ENCODE measurements at places on chromosomes 16 and 17.
A peak's percentile ranks its signal among the peaks of the same experiment; 100 is the strongest.

- no peak for DNase-seq
Measured at GRCh38 chr17:34579017-34579946, at the start of gene TMEM132E. Gene TMEM132E (plus strand): TSS chr17:34579582. CDS start chr17:34581077, 1,495 bp downstream.

DNA sequence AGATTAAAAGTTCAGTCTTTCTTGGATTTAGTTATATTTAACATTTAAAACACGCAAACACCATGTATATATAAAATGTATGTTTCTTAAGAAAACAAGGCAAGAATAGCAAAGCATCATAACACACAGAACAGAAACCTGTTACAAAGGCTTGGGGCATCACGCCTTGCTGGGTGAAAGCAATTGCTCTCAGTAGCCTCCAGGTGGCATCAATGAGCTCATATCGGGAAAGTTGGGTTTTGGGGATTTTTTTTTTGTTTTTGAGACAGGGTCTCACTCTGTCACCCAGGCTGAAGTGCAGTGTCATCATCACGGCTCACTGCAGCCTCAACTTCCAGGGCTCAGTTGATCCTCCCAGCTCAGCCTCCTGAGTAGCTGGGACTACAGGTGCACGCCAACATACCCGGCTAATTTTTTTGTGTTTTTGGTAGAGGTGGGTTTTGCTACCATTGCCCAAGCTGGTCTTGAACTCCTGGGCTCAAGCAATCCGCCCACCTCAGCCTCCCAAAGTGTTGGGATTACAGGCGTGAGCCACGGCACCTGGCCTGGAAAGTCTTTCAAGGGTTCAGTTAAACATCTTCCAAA lies 56.9 kb downstream of the CYB5D2 start:
- DNase-seq, result peak; percentile 11

GRCh38 chr17:81392909-81393654 lies 2.2 kb upstream of the BAHCC1 start:
- no peak for DNase-seq

DNA sequence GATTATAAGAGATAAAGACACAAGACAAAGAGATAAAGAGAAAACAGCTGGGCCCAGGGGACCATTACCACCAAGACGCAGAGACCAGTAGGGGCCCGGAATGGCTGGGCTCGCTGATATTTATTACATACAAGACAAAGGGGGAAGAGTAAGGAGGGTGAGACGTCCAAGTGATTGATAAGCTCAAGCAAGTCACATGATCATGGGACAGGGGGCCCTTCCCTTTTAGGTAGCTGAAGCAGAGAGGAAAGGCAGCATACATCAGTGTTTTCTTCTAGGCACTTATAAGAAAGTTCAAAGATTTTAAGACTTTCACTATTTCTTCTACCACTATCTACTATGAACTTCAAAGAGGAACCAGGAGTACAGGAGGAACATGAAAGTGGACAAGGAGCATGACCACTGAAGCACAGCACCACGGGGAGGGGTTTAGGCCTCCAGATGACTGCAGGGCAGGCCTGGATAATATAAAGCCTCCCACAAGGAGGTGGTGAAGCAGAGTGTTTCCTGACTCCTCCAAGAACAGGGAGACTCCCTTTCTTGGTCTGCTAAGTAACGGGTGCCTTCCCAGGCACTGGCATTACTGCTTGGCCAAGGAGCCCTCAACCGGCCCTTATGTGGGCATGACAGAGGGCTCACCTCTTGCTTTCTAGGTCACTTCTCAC lies 63.9 kb upstream of the ARL4D start:
- DNase-seq, result no peak

DNA sequence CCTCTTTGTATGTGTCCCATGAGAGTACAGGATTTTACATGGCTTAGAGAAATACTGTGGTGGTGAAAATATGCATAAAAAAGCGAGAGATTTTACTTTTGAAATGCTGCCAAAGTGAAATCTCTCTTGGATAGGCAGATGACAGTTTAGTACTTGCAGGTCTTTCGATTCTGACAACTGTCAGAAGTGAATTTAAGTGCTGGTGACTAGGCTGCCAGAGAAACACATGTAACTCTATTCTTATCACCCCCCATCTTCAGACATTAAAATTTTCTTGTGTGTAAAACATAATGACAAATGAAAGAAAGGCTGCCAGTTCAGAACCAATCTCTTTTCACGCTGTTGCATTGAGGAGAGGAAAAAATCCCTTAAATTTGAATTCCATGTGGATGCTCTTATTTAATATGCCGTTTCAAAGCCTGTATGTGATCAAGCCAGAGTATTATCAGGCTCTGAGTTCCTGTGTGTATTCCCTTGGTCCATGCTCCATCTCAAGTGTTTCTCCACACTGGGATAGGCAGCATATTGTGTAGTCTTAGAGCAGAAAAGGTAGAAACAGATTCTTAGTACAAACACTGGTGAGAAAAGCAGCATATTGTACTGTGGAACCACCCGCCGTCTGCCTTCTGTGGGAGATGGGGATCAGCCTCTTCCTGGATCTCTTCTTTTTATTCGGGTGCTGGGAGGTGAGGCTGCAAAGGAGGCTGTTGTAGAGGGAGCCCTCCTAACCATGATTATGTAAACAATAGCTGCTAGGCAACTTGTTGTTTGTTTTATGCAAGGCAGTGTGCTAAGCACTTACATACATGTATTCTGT lies 291.3 kb downstream of the WWOX start:
- no peak for DNase-seq

GRCh38 chr17:2064980-2065785 lies 10.3 kb downstream of the HIC1 start:
- DNase-seq, result no peak

GRCh38 chr17:44864831-44865230 lies 17.1 kb downstream of the HIGD1B start:
- DNase-seq, result no peak

DNA sequence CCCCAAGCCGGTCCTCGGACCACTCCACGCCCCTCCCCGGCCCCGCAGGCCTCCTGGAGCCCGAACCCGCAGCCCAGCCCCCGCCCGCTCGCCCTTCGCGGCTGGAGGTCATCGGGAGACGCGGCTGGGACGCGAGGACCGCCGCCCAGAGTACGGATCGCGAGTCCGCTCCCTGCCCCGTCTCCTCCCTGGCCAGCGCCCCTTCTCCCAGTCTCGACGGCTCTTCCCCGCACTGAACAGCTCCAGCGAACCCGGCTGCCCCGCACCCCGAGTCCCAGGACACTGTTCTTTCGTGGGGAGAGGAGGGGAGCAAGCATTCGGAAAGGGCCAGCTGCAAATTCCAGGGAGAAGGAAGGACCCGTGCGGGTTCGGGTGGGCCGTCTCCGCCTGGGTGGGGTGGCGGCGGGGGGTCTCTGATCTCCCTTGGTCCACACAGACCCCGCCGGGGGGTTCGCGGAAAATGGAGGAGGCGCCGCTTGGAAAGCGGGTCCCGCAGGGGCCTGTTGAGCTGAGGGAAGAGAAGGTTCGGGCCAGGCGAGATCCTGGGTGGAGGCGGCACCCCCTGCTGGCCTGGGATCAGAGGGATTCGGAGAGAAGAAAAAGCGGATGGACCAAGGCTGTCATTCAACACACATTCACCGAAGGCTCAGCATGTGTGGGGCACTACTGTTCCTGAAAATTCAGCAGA lies 632 bp upstream of the RTN4RL1 start:
- DNase-seq, result peak; percentile 40

GRCh38 chr17:50837980-50838954 lies 2.9 kb downstream of the WFIKKN2 start:
- no peak for DNase-seq

DNA sequence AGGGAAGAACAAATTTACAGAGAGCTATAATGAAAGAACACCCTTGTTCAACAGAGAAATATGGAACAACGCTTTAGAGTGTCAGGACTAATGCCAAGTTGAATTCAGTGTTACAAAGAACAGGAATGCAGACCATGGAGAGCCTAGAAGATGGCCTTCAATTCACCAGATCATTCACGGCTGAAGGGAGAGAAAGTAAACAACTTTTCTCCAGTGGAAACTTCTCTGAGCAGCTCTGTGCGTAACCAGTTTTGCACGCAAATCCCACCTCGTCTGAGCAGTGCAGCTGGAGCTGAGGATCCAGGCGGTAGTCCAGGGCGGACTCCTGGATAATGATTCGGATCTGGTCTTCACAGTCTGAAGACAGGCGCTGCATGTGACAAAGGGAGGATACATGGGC lies 40.5 kb upstream of the CLEC18B start:
- no peak for DNase-seq

DNA sequence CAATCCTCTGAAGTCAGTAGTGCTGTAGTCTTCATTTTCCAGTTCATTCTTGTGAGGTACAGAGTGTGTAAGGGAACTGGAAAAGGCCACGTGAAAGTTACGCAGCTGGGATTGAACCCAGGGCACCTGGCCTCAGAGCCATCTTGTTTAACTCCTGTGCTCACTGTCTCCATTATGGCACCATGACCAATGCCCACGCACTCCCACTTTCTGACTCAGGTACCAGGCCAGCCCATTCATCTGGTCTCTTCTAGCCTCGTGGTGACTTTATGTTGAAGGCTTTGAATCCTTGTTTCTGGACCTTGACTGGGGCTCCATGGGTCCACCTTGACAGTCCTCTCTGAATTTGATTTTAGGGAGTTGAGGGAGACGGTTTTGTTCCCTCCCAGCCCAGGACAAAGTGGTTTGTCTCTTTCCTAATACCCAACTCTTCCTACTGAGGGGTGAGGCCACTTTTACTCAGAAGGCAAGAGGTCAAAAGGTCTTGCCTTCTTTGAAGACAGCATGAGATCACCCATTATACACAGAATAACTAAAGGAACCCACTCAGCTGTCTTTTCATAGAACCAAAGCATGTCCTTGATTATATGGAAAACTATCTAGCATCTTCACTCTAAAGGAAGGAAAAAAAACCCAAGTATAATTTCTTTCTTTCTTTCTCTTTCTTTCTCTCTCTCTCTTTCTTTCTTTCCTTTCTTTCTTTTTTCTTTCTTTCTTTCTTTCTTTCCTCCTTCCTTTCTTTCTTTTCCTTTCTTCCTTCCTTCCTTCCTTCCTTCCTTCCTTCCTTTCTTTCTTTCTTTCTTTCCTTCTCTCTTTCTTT lies 50.0 kb downstream of the OTOA start:
- DNase-seq, result no peak

- no peak for DNase-seq
Measured at GRCh38 chr17:57670769-57671569, 74.1 kb downstream of the CCDC182 start.

DNA sequence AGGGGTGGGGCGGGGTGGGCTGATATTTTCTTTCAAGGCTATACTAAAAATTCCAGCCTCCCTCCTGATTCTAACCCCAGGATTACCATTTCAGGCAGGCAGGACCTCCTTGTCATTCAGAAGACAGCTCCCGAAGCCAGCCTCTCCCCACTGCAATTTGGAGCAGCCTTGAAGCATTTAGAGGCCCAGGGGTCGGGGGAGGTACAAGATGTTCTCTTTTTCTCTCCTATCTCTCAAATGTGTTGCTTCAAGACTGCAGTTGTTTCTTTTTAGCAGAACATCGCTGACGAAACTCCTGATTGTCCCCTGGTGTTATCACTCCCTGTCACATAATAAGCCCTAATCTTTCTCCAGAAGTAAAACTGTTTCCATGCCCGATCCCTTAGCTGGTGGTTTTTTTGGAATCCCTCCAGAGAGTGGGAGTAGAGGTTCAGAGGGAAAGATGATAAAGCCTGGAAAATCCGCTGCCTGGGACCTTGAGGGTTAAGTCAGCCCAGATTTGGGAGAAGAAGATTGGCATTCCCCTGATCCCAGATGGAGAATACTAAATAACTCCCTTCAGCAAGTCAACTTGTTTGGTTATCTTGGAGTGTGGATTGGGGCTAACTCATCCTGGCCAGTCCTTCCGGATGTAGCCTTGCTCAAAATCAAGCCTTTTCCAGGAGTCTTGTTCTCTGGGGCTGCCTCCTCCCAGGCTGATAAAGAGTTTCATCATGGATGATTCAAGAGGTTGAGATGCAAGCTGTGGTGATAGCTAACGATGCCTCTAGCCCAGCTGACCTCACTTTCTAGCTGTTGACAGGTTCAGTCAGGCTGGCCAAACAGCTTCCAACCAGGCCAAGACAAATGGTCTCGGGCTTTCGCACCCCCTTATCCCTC lies 71.3 kb downstream of the SOX9 start:
- no peak for DNase-seq

DNA sequence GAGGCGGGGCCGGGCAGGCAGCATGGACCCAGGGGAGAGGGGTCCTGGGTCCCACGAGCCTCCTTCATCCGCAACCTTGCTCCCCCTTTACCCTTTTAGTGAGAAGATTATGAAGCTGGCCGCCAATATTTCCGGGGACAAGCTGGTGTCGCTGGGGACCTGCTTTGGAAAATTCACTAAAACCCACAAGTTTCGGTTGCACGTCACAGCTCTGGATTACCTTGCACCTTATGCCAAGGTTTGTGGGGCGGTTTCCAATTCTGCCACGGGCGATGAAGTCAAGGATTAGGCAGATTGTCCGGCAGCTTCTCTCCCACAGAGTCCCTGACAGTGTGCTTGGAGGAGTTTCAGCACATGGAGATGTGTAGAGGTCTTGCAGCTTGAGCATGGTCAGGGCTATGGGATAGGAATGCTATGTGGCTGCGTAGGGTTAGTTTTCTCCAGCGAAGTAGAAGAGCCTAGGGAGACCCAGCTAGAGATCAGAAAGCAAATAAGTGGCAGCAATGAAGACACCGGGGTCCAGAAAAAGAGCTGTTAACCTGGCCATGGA lies 598 bp downstream of the NIP7 start:
- DNase-seq, result no peak

DNA sequence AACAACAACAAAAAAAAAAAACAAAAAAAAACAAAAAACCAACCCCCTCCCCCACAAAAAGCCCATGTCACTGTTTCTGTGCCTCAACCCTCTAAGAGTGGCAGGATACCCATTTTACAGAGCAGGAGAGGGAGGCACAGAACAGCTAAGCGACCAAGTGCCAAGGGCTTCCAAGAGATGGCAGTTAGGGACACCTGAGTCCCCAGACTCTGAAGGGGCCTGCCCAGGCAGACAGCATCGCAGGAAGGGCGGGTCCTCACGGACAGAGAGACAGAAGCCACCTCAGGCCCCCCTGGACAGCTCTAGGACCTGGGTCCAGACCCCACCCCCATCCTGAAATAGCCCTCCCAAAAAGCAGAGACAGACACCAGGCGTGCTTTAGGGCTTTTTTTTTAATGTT lies 21.6 kb upstream of the CPSF4L start:
- no peak for DNase-seq

DNA sequence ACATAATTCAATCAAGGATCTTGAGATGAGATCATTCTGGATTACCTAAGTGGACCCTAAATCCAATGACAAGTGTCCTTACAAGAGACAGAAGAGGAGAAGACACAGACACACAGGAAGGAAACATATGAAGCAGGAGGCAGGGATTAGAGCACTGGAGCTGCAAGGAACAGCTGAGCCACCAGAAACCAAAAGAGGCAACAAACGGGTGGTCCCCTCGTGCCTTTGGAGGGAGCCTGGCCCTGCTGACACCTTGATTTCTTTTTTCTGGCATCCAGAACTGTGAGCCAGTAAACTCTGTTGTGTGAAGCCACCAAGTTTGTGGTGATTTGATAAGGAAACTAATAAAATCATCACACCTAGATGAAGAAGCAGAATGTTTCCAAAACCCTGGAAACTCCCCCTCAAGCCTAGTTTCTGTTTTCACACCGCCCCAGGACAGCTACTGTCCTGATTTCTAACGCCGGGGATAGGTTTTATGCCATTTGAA lies 115.2 kb downstream of the PITPNC1 start:
- DNase-seq, result no peak

Data from NCI-H748 treated with DMSO at 0.1 percent for 48 hours (cell line).